ENCODE measurements at places on chromosomes 11 and 22. TPM values are rescaled to one million over a fixed set of nuclear protein-coding genes. Genes with fewer than 3 reads are reported as not detected.

GRCh38 chr11:134583397-134583990 lies 171.5 kb upstream of the B3GAT1 start:
- no peak overlapping the region for H3K27ac ChIP-seq
- no peaks in the 10 kb centered on the region for H3K4me1 ChIP-seq
- no peak overlapping the region for H3K4me3 ChIP-seq

The UPK3A gene
- not detected for total RNA-seq

GRCh38 chr22:35582218-35582860 lies 34.8 kb downstream of the MB start:
- H3K27ac ChIP-seq = no peak overlapping the region
- no peaks in the 10 kb centered on the region for H3K27me3 ChIP-seq
- no peaks in the 10 kb centered on the region for H3K36me3 ChIP-seq
- no peak overlapping the region for H3K4me3 ChIP-seq
- DNase-seq = peak; percentile 68

DNA sequence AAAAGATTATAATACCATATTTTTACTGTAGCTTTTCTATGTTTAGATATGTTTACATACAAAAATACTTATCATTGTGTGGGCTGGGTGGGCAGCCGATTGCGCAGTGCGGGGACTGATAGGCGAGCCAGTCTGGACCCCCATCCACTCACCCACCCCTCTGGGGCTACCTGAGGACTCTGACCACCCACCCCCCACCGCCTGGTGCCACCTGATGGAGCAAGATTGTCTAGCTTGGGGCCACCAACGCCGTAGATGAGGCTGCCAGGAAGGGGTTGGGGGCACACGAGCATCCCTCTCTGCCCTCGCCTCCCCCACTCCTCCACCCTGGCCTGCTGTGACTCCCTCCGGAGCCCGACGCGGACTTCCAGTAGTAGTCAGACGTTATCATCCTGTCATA lies 32.4 kb downstream of the MIF start:
- DNase-seq = no peak
- H3K4me3 ChIP-seq = no peak overlapping the region
- no peaks in the 10 kb centered on the region for H3K27me3 ChIP-seq
- H3K27ac ChIP-seq = no peak overlapping the region

GRCh38 chr11:68116974-68117373 lies 4.2 kb downstream of the CHKA start:
- H3K4me3 ChIP-seq = no peak overlapping the region
- no peak overlapping the region for H3K27ac ChIP-seq
- peaks cover 10% of the 10 kb centered on the region for H3K4me1 ChIP-seq

DNA sequence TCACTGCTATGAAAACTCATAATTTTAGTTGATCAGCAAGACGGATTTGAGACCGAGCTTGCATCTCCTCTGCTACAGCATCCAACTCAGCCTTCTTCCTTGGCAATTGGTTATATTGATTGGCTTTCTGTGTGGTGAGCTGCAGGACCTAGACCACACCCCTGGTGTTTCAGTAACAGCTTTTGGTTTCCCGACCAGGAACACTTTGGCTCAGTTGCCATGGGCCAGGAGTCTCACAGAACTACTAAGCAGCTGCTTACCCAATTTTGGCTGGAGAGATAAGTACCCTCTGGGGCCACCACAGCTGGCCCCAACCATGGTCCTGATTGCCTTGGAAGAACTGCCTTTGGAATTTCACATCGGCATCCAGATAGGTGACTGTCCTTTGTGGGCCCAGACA lies at the start of gene GLYATL1:
GLYATL1 (plus strand) TSS at position 212 of the 400 bp plus-strand sequence. CDS start 7,600 bp downstream, outside the sequence.
- no peaks in the 10 kb centered on the region for H3K27me3 ChIP-seq
- no peak for DNase-seq
- no peaks in the 10 kb centered on the region for H3K36me3 ChIP-seq
- H3K27ac ChIP-seq = no peak within 1 kb of the TSS
- no peak within 1 kb of the TSS for H3K4me3 ChIP-seq

The TPBGL gene
- not detected for total RNA-seq

The B4GALNT4 gene
- 6.1 TPM for total RNA-seq

The INPP5J gene
- 0.28 TPM for total RNA-seq

DNA sequence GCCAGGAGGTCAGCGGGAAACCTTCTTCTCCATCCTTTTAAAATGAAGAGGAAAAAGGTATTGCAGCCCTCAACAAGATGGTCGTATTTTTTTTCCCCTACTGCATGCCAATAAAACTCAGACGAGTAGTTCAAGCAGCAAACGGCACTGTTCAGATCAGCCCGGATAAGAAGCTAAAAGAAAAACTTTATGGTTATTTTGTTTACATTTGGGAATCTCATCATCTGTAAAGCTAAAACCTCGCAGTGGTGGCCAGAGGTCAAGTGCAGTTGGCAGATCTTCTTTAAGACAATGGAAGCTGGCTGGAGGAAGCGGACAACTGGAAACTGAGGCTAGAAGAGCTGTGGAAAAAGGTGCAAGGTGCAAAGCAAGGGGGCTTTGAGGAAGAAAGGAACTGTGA lies 31.0 kb upstream of the CHRM4 start:
- H3K27me3 ChIP-seq = no peaks in the 10 kb centered on the region
- DNase-seq = peak; percentile 36
- H3K4me1 ChIP-seq = no peaks in the 10 kb centered on the region
- H3K4me3 ChIP-seq = no peak overlapping the region

GRCh38 chr22:49305966-49306631 lies 521.6 kb downstream of the BRD1 start:
- no peaks in the 10 kb centered on the region for H3K36me3 ChIP-seq
- no peak overlapping the region for H3K27ac ChIP-seq
- no peak overlapping the region for H3K4me3 ChIP-seq
- H3K27me3 ChIP-seq = no peaks in the 10 kb centered on the region
- H3K4me1 ChIP-seq = no peaks in the 10 kb centered on the region

GRCh38 chr11:873706-874105 lies 31.1 kb downstream of the TSPAN4 start:
- H3K27ac ChIP-seq = no peak overlapping the region
- no peak overlapping the region for H3K4me3 ChIP-seq
- peak; percentile 11 for DNase-seq
- H3K27me3 ChIP-seq = no peaks in the 10 kb centered on the region

DNA sequence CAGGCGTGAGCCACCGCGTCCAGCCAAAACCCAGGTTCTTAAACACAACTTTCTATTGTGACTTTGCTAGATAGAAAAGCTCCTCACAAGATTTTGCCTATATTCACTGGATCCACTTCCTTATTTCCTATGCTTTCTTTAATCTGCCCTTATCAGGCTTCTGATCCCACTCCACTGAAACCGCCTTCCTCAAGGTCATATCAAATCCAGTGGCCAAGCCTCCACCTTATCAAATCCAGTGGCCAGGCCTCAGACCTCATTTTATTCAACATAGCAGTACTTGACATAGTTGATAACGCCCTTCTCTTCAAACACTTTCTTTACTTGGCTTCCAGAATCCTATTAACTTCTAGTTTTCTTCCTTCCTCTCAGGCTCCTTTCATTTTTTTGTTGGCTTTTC lies 29.5 kb downstream of the DIXDC1 start:
- H3K27me3 ChIP-seq = no peaks in the 10 kb centered on the region
- H3K36me3 ChIP-seq = peaks cover 14% of the 10 kb centered on the region
- H3K27ac ChIP-seq = no peak overlapping the region
- DNase-seq = no peak
- H3K4me3 ChIP-seq = no peak overlapping the region

GRCh38 chr22:46931881-46932280 lies 169.4 kb downstream of the TBC1D22A start:
- peaks cover 23% of the 10 kb centered on the region for H3K4me1 ChIP-seq
- no peak overlapping the region for H3K27ac ChIP-seq
- DNase-seq = peak; percentile 20

All from IMR-90 (cell line).